ENCODE measurements at places on chromosomes 12 and 14.

DNA sequence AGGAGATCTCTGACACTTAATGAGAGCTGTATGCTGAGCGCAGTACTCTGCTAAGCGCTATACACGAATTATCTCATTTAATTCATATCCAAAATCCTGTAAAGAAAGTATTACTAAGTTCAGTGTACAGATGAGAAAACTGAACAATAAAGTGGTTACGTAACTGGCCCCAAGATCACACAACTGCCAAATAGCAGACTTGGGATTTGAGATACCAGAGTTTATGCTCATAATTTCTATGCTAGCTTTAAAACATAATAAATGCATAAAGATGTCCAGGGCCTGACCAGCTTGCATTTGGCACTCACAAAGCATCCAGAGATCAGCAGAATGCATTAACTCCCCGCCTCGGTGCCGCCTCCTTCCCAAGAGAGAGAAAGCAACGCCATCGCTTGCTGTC is 83.2 kb upstream of the PWP1 start:
- DNase-seq, result no peak

- DNase-seq, result no peak
These were observed 85.5 kb downstream of the STON2 start for GRCh38 chr14:81314443-81315175.

DNA sequence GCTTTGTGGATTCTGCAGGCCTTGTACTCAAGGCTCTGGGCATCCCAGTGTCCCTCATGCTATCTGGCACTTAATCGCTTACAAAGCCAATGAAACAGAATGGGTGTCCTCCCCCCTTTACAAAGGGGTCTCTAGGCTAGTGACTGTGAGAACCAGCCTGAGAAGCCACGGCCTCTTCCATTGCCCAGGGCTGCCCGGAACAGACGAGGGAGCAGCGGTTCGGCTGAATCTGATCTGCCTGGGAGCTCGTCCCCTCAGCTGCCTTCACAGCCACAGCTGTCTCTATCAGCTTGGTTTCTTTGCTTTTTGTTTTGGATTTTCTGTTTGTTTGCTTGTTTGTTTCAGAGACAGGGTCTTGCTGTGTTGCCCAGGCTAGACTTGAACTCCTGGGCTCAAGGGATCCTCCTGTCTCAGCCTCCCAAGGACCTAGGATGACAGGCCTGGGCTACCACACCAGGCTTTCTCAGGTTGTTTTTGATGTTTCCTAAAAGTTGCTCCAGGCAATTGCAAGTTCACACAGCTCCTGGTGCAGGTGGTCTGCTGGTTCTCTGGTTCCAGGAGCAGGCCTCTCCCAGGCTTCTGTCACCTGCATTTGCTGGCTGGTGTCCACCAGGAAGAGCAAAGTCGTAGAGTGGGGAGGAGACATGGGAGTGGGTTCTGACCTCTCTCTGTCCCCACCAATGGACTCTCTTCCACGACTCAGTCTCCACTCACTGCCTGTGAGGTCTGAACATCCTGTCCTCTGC is 10.9 kb upstream of the RIN3 start:
- DNase-seq, result no peak

DNA sequence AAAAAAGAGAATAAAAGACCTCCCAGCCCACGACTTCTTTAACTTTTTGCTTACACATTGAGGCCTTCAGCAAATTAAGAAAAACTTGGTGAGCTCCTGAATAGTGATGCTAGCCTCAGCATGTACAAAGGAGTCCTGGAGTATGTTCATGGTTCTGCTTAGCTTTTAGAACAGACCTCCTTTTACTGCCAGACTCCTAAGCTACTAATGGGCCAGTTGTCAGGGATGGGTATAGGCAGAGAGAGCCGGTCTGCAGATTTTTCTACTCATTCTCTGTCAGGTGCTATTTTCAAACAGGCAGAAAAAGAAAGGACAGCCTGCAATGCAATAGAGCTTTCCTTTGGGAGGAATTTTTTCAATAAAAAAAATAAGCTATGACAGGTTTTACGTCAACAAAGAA is 81.9 kb upstream of the REP15 start:
- DNase-seq, result no peak

- DNase-seq, result no peak
These were observed 7.8 kb downstream of the NEK9 start for GRCh38 chr14:75119056-75119455.

DNA sequence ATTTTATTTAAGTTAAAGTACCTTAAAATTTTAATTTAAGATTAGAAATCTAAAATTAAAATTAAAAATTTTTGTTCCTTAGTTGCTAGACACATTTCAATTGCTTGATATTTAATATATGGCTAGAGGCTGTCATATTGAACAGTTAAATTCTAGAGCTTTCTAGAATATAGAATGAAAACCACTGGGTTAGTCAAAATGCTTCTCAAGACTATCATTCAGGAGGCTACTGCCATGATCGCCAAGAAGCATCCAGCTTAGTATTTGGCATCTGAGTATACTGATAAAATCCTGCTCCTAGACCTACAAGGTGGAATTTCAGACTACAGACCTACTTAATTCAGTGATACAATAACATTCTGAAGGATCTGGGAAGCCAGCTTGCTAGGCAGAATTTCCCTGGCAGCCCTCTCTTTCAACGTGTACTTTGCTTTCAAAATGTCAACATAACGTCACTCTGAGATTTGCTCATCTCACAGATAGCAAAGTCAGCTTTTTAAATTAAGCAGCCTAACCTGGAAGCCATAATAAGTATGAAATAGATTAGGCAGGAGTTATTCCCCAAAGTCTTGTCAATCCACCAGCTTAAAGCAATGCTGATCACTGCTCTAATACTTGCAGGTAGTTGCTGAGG is 525.8 kb downstream of the FSCB start:
- DNase-seq, result no peak
